NCI-H526 (cell line): ENCODE measurements at places on chromosomes 7 and 10.

DNA sequence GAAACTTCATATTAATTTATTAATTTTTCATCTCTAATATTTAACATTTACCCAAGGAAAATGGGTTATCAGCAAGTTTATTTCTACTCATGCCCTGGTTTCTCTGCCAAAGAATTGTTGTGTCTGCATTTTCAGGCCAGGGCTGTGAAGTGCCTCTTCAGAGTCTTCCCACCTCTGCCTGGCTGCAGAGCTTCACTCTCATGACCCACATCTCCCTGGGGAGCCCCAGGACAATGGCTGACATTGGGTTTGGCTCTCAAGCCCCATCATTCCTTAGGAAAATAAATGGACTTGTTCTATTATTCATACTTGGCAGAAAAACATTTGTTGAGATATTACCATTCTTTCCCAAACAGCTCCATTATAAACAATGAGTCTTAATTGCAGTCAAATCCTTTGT is 30.3 kb downstream of the CACNA2D1 start:
- DNase-seq: no peak

- no peak for DNase-seq
Observed at GRCh38 chr7:18290223-18290622, 205.3 kb upstream of the HDAC9 start.

DNA sequence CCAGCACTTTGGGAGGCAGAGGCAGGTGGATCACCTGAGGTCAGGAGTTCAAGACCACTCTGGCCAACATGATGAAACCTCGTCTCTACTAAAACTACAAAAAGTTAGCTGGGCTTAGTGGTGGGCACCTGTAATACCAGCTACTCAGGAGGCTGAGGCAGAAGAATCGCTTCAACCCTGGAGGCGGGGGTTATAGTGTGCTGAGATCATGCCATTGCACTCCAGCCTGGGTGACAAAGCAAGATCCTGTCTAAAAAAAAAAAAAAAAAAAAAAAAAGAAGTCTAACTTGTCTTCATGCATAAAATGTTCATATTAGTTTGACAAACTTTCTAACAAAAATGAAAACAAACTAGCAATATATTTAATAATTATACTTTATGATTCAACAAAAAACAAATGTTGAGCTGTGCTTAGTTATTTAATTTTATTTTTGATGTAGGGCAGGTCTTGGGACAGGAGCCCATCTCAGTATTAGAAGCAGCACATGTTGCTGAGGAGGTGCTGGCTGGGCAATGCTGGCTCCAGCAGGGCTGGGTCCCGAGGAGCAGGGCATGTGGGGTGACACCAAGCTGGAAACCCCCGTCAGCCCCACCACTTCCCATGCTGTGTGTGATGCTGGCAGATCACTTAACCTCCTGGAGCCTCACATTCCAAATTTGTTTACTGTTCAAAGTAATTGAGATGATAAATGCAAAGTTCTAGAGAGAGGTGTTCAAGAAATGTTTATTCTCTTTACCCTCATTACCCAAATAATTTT is 335.3 kb upstream of the KLF6 start:
- DNase-seq: no peak

DNA sequence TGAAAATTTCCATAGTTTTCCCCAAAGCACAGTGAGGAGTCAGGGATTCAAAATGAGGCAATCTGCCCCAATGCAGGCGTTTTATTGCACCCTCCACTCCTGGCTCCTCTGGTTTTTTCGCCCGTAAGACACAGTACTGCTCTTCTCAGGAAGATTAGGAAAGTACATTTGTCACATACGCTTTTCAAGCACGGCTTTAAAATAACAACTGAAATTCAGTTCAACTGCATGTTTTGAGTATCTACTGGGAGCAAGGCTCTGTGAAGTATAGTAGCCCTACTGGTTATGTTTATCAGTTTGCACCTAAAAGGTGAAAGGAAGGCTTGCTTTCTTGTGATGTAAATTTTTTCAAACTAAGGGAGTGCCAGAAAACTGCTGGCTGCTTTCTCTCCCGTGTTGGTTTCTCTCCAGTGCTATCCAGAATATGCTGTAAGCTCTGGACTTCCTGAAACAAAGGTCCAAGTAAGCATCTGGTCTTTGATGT is 1.9 kb upstream of the SGMS1 start:
- peak; percentile 37 for DNase-seq

DNA sequence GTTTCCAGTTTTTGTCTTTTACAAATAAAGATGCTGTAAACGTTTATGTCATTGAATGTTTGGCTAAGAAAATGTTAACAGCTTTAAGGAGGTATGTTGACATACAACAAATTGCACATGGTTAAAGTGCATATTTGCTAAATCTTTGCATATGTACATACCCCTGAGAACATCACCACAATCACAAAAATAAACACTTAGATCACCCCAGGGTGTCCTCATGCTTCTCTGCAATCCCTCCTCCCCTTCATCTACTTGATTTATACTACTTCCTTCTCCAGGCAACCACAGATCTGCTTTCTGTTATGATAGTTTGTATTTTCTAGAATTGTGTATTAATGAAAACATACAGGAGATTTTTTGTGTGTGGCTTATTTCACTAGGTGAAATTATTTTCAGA is 209.5 kb downstream of the GLRX3 start:
- peak; percentile 23 for DNase-seq

DNA sequence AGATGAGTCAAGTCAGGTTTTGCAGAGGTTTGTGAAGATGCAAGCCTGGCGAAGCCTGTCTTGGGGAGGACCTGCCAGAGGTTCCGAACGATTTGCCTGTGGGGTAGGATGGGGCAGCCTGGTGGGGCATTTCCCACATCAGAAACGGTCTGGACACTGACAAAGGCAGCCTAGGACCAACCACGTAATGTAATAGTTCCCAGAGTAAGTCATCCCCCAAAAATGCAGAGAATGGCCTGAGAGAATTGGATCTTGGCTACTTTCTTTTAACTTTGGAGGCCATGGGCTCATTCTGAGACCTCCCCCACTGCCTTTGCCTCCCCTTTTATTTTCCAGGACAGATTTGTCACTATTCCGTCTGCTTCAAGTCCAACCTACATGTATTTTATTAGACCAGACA is 168.9 kb upstream of the SH2B2 start:
- DNase-seq: no peak

GRCh38 chr7:134016223-134016941 is 110.8 kb upstream of the LRGUK start:
- peak; percentile 44 for DNase-seq
